CD4-positive, CD25-positive, alpha-beta regulatory T cell (primary cell): ENCODE measurements at places on chromosomes 13 and 19.

DNA sequence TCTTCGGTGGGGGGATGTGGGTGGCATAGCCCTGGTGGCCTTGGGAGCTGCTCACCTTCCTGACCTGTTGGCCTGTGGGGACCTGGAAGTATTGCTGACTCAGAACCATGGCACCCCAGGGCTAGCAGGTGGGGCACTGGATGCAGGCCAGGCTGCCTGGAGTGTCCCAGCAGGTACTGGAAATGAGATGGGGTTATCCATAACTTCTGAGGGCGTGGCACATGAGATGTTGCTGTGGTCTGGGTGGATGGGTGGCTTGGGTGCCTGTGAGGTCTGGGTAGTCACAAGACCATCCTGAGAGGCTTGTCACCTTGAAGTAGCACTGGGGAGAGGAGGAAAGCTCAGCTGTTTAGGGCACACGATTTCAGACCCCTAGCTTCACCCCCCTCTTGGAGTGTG, 636 bp upstream of the RNF225 start:
- no peak for DNase-seq

GRCh38 chr13:43908156-43909126, 28.7 kb downstream of the LACC1 start:
- peak; percentile 24 for DNase-seq

- no peak for DNase-seq
Observed at GRCh38 chr13:29520671-29521070, 74.8 kb downstream of the SLC7A1 start.

- DNase-seq = peak; percentile 32
Observed at GRCh38 chr19:29858000-29858596, 46.3 kb downstream of the CCNE1 start.

- no peak for DNase-seq
Observed at GRCh38 chr19:51702103-51702824, 9.1 kb downstream of the SPACA6 start.

DNA sequence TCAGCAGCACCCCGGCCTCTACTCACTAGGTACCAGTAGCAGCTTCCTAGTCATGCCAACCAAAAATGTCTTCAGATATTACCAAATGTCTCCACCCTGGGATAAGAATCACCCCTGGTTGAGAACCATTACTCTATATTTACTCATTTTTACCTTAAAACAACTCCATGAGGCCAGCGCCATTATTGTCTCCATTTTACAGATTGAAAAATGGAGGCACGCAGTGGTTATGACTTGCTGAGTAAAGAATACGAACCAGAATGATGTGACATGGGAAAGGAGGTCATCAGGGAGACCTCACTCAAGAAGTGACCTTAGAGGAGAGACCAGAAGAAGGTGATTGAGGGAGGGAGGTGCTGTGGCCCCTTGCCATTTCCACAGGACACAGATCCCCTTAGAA, 2.2 kb downstream of the CEACAM19 start:
- DNase-seq = no peak

DNA sequence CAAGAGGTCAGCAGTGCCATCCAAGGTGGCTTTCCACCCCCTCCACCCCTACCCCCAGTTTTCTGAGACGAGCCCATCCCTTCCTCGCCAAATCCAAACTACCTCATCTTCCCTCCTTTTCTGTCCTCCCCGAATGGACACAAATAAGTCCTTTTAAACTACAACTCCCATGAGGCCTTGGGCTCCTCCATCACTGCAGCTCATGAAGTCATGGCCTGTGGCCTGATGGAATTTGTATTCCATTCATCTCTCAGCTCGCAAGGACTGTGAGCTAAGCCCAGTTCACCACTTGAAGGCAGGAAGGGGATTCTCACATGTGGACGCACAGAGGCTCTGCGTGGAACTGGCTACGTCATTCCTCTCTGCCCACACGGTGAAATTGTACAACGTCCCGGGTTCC, 12.5 kb downstream of the PTPRH start:
- DNase-seq = no peak

- no peak for DNase-seq
Observed at GRCh38 chr19:8174706-8175105, 25.3 kb upstream of the FBN3 start.

DNA sequence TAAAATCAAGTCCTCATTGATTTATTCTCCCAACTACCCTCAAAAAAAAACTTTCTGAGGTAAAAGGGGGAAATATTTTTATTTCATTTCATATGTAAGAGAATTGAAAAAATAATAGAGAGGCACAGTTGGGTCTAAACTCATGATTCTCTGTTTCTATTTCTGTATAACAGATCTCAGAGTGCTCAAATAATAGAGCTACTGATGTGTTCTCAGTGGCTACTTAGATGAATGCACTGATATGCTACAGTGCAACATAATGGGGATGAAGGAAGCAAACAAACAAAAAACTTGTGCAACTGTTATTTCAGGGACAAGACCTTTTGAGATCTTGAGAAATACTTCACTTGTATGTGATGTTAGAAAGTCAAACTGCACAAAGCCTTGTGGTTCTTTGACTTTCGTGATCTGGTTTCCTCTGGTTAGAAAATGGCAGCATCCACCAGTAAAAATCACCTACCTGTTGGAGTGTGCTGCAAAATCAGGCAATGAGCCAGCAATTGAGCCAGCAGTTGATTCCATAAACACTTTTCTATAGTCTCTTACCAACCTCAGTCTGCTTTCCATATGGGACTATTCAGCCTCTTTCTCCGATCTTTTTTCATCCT, 9.7 kb upstream of the DACH1 start:
- DNase-seq = no peak

DNA sequence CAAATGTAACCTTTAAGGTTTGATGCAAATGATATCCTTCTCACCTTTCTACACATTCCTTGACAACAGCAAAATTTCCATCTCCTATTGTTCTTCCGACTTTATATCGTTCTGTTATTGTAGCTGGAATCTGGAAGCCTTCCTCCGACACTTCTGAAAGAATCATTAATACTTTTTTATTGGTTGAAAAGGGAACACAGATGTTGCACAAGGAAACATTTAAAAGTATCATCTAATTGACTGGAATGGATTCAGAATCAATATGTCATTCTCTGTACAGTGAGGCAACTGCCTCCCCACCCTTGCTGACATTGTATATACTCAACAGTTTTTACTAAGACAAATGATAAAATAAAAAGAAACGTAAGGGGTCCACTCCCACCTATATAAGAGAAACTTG, 295.2 kb downstream of the DCLK1 start:
- DNase-seq = no peak

- no peak for DNase-seq
Observed at GRCh38 chr19:29583196-29583999, 22.7 kb upstream of the POP4 start.

DNA sequence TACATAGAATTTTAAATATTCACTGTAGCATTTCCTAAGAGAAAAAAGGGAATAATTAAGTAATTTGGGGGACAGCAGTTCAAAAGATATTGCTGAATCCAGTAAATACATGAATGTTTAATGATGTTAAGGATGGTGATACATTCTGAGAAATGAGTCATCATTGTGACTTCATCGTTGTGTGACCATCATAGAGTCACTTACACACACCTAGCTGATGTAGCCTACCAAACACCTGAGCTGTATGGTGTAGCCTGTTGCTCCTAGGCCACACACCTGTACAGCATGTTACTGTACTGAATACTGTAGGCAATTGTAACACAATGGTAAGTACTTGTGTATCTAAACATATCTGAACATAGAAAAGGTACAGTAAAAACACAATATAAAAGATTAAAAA, 34.8 kb downstream of the ATP7B start:
- no peak for DNase-seq

DNA sequence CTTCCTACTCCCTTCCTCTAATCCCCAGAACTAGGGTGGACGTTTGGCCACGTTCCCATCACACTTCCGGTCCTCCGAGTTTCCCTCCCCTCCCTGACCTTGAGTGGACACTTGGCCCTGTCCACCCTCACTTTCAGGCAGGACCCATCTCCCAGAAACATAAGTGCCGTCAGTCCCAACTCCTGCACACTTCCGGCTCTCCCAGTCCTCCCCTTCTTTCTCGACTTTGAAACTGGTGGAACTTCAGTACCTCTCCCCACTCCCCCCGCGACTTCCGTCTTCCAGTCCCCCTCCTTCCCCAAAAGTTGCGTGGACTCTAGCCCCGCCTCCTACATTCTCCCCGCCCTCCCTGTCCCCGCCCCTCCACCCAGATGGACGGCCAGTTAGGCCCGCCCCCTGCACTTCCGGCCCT, 278 bp upstream of the ZNF274 start:
- no peak for DNase-seq

GRCh38 chr19:51339687-51340656, 2.0 kb downstream of the VSIG10L start:
- DNase-seq = peak; percentile 60

GRCh38 chr19:15640294-15640903, at the start of gene CYP4F3:
Gene CYP4F3, plus strand, starts transcription at chr19:15640897. Its CDS starts 519 bp downstream, at chr19:15641416.
- no peak for DNase-seq

- DNase-seq = no peak
Observed at GRCh38 chr19:11164296-11164695, 8.7 kb upstream of the SPC24 start.

- DNase-seq = peak; percentile 87
Observed at GRCh38 chr19:14375055-14375581, 6.1 kb upstream of the ADGRE5 start.

DNA sequence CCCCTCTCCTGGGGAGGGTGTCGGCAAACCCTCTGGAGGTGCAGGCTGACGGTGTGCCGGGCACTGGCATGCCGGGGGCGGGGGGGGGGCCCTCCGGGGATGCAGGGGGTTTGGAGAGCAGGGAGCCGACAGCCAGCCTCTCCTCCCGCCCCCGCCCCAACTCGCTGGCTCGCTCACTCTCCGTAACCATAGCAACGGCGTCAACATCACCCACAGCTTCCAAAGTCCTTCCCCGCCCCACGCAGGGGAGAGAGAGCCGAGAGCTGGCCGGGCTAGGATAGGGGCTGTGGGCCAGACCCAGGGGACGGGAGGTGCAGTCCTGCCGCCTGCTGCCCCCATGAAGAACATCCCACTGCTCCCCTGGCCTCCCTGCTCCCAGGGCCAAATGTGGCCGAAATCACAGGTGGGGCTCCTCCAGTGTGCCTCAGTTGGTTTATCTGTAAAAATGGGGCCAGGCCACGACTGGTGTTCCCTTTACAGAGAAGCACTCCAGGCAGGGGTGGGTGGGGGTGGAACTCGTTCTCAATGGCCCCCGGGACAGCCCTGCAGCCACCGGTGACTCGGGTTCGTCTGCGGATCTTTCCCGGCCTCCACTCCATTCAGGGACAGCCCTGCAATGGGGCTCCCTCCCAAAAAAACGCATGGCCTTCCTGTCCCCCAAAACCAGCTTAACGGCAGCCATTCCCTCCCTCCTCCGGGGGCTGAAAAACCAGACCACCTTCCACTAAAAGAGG, 3.2 kb downstream of the KLF16 start:
- DNase-seq = peak; percentile 62

GRCh38 chr13:31032528-31033113, 100.2 kb downstream of the TEX26 start:
- no peak for DNase-seq

- DNase-seq = no peak
Observed at GRCh38 chr13:98942997-98943396, 34.9 kb downstream of the DOCK9 start.

- no peak for DNase-seq
Observed at GRCh38 chr13:102667911-102668310, 26.9 kb downstream of the METTL21C start.

DNA sequence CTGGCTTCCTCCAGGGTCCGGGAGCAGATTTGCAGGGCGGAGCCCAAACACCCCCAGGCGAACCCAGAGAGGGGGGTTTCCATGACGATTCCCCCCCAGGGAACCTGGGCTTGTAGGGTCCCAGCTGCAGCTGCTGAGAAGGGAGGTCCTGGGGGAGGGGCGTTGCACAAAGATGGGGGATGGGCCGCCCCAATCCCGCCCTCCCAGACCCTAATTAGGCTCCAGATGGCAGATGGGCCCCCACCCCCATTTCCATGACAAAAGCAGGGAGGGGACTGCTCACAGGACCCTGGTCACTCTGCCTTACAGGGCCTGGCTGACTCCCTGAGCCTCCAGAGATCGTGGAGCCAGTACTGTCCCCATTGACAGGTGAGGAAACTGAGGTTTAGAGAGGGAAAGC, 15.2 kb downstream of the ELAVL3 start:
- no peak for DNase-seq

DNA sequence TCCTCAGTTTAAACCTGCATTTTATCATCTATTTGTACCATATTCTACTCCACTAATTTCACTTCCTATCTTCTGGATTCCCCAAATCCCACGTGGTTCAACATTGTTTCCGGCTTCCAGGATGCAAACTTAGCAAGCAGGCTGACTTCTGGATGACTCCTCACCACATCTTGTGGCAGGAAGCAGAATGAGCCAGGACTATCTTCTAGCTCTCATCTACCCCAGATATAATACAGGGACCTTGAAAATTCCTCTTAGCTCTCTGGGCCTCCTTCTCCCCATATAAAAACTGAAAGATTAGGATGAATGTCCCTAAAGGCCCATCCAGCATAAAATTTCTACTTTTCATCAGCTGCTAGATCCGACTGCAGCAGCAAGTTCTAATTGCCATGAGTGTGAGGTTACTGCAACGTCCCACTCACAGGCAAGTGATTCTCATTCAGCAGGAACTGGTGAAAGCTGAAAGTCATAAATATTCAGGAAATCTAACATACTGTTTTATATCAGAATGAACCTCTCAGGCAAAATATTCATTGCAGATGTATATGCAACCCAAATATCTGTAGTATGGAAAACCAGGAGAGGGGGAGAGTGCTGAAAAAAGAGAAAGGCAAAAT, 93.4 kb downstream of the KCTD12 start:
- no peak for DNase-seq

GRCh38 chr13:67045357-67045756, 184.8 kb downstream of the PCDH9 start:
- no peak for DNase-seq

DNA sequence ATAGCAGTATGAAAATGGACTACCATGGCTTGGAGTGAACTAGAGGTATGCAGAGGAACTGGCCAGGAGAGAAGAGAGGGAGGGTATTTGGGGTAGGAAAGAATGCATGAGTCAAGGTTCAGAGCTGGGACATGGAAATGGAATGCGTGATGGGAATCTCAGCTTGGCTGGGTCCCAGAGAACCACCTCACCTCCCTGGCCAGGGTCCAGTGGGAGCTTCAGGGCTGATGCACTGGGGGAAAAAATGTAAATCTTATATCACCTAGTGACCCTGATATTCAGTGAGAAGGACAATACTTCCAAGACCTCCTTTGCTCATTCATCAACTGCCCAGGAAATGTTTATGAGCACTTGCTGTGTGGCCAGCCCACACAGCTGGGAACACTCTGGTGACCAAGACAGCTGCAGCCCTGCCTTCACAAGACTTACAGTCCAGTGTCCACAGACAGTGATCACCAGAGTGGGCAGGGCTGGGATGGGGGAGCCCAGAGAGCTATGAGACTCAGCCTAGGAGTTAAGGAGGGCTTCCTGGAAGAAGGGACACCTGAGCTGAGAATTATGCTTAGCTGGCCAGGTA, 12.8 kb downstream of the IGSF23 start:
- no peak for DNase-seq

GRCh38 chr19:56222901-56223300, 20.8 kb downstream of the ZSCAN5C start:
- DNase-seq = no peak

- DNase-seq = no peak
Observed at GRCh38 chr19:29544656-29545360, 19.0 kb downstream of the VSTM2B start.
